LoVo (cell line): ENCODE measurements at places on chromosomes 5 and 9.

DNA sequence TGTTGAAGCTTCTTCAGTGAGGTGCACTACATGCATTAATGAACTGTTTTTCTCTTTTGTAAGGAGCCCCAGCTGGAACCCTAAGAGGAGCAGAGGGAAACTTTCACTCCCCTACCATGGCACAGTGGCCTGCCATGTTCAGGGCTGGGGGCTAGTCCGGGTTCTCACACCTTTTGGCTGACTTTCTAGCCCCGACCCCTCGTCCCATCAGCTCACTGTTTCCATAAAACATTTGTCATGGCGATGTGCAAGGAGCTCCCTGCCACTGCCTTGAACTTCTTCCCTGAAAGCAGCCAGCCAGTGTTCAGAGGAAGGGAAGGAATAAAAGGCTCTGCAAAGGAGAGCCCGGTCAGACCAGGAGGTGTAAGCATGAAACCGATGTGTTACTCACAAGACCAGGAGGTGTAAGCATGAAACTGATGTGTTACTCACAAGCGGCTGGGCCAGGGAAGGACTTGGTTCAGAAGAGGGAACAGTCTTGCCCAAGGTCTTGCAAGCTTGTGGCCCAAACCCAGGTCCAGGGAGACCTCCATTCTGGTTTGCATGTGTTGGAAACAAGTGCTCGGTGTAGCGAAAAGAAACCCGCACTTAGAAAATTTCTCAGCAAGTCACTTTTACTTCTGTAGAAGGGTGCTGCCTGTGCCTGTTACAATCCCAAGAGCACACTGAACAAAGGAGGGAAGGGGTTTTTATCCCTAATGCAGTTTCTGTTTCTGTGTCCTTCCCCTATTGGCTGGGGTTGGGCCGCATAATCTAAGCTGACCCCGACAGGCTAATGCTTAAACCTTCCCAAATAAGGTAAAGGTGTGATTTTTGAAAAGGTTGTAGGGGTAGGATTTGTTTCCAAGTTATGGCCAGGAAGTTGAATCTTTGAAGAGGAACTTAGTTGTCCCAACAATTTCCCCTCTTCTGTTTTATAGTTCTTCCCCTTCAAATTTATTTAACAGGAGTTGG is 3.4 kb upstream of the ABO start:
- DNase-seq = no peak

DNA sequence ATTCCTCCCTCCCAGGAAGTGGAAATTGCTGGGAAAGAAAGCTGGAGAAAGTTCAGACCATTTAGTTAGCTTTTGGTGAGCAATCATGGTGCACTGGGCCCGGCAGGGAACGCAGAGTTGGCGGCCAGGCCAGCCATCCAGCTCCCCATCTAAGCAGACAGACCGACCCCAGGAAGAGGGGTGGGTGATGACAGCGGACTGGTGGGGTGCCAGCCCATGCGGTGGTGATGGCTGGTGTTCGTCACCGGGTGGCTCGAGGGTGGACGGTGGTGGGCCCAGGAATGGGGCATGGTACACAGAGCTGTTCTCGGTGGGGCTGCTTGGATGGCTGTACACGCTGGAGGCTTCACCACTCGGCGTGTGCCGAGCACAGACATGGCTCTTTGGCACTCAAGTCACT is 85.6 kb upstream of the ARAP3 start:
- no peak for DNase-seq

- DNase-seq = no peak
These were observed 91.3 kb downstream of the COMMD10 start for GRCh38 chr5:116176121-116176520.

GRCh38 chr5:14729448-14730385 is 65.2 kb downstream of the OTULIN start:
- no peak for DNase-seq

GRCh38 chr5:153601377-153601776 is 110.9 kb downstream of the GRIA1 start:
- no peak for DNase-seq

- DNase-seq = no peak
These were observed 694.6 kb downstream of the DNAH5 start for GRCh38 chr5:13249854-13250253.

DNA sequence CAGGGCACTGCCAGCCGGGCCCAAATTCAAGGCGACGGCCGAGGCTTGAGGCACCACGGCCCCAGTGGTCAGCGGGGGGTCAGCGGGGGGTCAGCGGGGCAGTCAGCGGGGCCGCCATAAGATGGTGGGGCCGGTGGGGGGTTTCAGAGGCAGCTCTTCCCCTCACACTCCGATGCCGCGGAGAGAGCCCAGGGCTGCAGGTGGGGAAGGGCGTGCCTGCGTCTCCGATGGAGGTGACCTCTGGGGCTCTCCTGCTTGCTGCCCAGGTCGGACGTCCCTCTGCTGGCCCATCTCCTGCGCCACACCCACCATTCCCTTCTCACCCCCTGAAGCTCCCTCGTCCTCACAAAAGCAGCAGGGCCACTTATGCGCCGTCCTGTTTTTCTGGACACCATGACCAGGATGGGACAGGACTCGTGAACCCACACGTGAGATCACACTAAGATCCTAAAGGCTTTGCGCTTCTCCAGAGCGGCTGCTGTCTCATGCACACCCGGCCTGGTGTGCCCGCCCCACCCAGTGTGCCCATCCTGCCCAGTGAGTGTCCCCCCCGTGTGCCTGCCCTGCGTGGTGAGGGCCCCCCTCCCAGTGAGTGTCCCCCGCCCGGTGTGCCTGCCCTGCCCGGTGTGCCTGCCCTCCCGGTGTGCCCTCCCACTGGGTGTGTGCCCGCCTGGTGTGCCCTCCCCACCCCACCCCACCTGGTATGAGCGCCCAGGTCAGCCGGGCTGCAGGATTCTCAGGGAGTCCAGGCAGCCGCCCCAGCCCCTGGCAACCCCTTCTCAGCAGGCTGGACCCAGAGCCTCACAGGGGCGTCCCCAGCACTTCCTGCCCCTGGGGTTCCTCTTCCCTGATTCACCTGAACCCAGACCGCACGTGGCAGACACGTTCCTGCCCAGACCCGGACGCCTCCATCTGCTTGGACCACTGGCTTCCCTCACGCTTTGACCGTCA is 48.7 kb upstream of the NKD2 start:
- no peak for DNase-seq

DNA sequence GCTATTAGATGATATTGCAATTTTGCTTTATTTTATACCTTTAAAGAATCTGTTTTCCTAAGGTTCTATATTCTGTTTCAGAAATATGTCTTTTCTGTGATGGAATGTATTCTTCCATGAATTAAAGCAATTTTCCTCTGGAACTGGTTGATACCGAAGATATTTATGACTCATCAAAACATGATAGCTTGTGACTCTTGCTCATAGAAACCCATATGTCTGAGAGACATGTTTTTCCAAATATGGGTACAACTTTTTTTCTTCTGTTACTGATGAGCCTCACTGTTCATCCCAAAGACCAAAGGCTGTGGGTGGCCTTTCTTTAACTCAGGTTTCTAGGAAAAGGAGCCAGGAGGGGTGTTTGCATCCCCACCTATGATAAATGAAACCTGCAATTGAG is 126.1 kb upstream of the PAPPA start:
- DNase-seq = no peak

- no peak for DNase-seq
These were observed 63.1 kb upstream of the CDK5RAP2 start for GRCh38 chr9:120643061-120643460.

DNA sequence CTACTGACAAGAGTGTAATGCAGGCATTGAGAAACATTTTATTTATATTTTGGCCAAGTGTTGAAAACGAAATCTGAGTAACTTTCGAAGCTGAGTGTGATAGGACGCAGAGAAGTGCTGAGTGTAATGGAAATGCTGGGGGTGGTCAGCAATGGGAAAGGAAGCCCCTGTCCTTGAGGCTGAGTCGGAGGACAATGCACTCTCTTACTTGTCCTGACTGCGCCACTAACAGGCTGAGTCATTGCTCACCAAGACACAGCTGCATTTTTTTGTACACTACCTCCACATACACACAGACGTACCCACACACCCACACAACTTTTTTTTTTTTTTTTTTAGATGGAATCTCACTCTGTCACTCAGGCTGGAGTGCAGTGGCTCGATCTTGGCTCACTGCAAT is 637.7 kb downstream of the SLCO4C1 start:
- no peak for DNase-seq

- DNase-seq = peak; percentile 36
These were observed 637.7 kb downstream of the SEMA5A start for GRCh38 chr5:8908055-8908683.

DNA sequence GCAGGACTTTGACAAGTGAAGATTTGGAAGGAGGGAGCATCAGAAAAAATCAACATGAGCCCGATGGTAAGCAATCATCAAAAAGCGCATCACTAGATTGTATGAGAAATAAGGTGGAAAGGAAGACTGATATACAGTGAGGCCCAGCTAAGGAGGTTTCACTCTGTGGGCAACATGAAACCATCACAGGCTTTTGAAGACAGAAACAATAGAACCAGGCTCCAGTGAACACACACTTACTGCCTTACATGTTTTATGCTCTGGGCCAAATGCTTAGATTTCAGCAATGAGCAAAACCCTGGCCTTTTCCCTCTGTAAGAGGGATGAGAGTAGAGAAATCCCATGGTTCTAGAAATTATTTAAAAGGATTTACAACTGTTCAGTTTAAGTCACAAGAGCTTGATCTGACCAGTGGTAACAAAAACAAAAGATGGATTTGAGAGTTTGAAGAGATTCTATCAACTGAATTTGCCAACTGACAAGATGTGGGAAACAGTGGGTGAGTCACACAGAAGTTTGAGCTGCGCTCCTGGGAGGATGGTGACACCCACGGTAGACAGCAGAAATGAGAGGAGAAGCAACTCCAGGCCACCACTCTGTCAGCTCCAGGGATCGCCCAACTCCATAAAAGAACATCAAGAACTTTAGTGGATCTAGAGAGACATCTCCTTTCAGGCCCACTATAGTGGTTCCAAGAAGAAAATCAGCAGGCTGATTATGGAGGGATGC is 261.8 kb downstream of the MCTP1 start:
- no peak for DNase-seq

GRCh38 chr5:23461576-23461975 is 45.8 kb upstream of the PRDM9 start:
- no peak for DNase-seq

GRCh38 chr9:114467226-114467750 is 38.0 kb downstream of the WHRN start:
- DNase-seq = no peak

GRCh38 chr5:168672888-168673287 is 93.7 kb upstream of the PANK3 start:
- no peak for DNase-seq

DNA sequence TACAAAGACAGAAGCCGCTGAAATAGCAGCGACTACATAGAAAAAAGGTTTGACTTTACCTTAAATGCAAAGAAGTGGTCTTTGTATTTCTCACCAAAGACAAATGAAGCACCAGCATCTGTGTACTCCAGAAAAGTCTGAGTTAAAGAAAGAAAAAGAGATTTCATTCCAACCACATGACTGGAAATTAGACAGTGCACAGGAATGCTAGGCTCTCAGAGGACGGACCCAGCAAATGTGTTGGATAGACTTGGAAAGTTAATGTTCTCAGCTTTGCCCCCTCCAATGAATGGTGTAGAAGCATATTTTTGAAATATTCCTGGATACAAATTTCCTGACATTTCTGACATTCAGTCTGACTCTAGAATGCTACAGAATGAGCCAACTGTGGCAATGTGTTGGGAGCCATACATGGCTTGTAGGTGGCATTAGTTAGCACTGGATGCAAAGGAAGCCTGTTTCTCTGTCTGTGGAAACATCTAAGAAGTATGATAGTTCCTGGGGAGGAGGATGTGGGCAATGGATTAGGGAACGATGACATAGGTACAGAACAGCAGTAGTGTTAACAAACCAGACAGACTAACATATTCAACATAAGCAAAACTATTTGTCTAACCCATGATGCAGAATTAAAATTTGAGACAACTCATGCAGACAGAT is 43.3 kb downstream of the SLC28A3 start:
- no peak for DNase-seq

DNA sequence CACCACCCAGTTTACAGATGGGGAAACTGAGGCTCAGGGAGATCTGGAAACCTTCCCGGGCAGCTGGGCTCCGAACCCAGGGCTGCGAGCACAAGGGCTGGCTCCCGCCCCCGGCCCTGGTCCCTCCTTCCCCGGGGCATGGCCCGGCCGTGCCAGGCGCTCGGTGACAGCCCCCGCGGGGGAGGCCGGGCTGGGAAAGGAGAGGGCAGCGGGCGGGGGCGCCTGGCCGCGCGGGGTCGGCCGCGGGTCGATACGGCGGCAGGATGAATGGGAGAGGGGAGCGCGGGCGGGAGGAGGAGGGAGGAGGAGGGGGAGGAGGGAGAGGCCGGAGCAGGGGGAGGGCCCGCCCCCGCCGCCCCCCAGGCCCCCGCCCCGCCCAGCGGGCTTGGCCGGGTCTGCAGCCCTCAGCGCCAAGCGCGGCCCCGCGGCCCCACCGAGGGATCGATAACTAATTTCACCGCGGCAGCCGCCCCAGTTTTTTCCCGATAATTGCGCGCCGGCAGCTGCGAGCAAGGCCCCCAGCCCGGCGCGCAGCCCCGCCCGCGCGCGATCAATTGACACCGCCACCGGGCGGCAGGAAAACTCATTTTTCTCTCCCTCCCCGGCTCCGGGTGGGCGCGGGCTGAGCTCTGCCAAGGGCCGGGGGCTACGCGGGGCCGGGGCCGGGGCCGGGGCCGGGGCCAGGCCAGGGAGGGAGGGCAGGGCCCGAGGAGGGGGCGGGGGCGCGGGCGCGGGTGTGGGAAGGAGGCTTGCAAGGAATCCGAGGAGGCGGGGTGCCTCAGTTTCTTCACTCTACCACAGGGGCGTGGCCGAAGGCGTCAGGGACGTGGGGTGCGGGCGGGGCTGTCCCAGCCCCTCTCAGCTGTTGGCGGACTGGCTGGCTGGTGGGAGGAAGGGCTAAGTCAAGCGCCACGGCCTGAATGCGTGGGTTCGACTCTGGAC is 52.1 kb downstream of the C9orf50 start:
- peak; percentile 32 for DNase-seq

DNA sequence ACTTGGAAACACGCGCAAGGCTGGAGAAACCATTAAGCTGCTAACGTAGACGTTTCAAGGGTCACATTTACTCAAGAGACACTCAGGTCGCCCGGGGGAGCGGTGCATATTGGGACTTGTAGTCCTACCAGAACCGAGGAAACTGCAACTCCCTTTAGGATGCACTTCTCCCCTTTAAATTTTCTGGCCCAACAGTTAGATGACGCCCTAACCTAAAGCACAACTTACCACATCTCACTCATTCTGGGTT is 384 bp upstream of the DMXL1 start:
- DNase-seq = no peak

DNA sequence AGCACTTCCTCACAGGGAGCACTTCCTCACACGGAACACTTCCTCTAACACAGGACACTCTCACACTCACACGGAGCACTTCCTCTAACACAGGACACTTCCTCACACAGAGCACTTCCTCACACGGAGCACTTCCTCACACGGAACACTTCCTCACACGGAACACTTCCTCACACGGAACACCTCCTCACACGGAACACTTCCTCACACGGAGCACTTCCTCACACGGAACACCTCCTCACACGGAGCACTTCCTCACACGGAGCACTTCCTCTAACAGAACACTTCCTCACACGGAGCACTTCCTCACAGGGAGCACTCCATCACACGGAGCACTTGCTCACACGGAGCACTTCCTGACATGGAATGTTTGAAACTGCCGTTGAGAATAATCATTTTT is 13.4 kb downstream of the POMT1 start:
- no peak for DNase-seq
